ENCODE measurements at places on chromosomes 2 and 18.

DNA sequence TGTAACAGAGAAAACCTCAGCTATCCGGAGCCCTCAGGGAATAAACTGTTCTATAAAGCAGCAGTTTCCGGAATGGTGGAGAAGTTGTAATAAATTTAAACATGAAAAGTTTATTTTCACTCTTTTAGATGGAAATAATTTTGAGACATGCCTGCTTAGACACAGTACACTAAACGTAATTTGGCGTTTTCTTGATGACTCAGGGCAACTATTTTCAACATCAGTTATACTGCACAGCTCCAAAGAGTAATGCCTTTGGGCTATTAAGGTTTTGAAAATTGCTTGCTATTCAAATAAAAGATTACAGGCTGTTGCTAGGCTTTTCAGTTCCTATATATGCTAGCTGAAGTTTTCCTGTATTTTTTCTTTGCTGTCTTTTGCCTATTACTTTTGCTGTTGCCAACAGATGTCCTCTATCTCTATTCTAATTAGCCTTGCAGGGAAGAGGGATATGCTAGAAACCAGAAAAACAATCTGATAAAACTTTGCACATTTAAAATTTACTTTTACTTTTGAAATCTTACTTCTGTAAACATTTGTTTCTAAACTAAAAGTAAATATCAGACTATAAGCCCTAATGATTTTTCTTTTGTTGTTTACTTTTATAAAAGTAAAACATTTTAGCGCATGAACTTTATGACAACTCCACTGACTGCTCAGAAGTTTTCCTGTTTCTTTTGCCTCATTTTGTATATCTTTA, 113.4 kb upstream of the WDSUB1 start:
- DNase-seq: no peak

- DNase-seq: no peak
These were observed 1131.6 kb upstream of the TMEFF2 start for GRCh38 chr2:193326296-193326695.

DNA sequence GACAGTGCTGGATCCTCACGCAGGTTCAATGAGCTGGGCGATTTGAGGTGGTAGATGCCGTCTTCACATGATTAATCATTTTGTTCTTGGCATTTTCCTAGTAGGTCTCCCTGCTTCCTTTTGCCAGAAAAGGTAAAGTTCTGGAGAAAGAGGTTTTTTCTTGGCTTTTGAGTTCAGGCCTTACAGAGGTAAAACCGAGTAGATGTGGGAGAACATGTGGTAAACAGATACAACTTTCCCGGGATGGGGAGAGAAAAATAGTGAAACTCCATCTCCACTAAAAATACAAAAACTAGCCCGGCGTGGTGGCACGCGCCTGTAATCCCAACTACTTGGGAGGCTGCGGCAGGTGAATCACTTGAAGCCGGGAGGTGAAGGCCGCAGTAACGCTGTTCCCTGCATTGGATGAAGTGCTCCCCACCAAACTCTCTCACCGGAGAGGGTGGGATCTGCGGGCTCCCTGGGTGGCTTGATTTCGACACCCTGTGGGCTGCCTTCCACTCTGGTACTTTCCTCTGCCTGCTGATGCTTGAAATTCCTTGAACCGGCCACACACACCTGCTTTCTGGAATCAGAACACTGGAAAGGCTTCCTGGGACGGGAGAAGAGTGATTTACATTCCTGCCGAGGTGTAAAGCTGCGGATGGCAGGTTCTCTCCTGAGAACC, 88.8 kb downstream of the ACTR3 start:
- DNase-seq: no peak

DNA sequence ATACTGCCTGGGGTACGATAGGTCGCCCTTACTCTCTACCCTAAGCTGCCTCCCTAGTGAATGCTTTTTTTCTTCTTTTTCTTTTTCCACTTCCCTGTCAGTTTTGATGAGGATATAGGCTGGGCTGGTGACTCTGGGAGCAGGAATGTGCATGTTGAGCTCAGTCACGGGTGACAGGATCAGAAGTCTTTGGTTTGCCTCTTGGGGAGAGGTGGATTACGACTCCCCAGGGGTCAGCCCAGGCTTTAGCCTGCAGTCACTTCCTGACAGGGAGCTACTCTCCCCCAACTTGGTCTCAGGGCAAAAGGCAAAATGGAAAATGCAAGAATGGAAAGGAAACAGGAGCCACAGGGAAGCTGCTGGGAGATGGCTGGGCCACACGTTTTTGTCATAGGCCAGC, 57.3 kb downstream of the THNSL2 start:
- peak; percentile 12 for DNase-seq

- no peak for DNase-seq
These were observed 9.2 kb upstream of the IL1A start for GRCh38 chr2:112793449-112793978.

DNA sequence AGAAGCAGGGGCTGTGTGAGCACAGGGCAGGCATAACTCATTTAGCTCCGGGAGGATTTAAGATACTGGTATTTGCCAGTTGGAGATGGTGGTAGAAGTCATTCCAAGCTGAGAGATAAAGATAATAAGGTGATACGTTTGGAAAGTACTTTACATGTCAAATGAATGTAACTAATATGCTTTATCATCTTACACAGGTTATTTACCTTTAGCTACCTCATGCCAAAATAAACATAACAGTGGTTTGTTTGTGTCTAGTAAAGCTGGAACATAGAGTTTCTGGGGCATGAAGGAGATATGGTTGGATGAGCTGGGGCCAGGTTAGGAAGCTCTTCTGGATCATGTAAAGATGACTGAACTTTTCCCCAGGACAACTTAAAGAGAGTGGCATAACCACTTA, 126.9 kb upstream of the PIK3C3 start:
- DNase-seq: no peak

GRCh38 chr18:31581498-31582197, 10.0 kb upstream of the TTR start:
- DNase-seq: no peak

- no peak for DNase-seq
These were observed 1.9 kb upstream of the CRACDL start for GRCh38 chr2:98937906-98938305.

- DNase-seq: no peak
These were observed 5.6 kb upstream of the WDFY1 start for GRCh38 chr2:223950448-223951347.

DNA sequence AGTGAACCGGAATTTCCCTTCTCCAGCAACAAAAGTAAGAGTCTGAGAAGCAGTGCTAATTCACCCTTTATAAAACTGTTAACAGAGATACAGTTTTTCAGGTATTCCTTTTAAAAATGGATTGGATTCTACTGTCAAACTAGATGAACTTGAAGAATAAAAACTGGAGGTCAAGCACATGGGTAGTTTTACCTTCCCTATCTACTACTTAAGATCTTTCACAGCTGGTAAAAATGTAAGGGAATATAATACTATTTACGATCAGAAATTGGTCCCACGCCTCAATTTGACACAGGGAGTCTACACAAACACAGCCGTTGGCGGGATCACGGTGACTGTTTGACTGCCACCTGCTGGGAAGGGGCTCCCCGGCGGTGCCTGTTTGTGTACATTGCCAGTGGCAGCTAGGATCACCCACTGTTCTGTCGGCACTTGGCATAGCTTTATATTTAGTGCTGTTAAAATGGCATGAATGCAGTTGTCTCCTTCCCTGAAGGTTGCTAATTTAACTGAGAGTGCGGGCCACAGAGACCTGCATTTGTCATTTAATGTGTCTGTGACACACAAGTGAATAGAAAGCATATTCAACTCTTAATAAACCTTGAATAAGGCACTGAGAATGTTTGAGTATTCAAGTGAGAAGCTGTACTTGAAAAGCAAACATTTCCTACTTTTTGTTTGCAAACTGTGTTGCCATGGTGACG, 59.5 kb downstream of the ABCG8 start:
- DNase-seq: no peak

- DNase-seq: no peak
These were observed 32.5 kb upstream of the REG3G start for GRCh38 chr2:78992807-78993517.

GRCh38 chr18:2641638-2642037, 13.9 kb upstream of the SMCHD1 start:
- no peak for DNase-seq

DNA sequence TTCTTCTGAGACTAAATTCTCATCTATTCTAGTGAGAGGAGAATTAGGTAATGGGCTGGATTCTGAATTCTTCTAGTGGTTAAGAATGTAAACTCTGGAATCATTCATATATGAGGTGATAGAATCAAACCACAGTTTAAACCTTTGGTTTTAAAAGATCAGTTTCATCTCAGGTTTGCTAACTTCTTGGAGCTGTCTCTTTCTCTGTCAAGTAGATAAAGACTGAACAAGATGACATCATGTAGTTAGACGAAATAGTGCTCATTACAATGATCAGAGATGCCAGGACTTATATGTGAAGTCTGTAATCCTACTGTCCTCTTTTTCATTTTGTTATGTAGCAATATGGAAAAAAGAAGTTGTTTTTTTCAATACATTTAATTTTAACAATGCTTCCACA, 4.9 kb downstream of the CEBPZOS start:
- no peak for DNase-seq
